ENCODE measurements at places on chromosomes 12 and 14.
A peak's percentile ranks its signal among the peaks of the same experiment; 100 is the strongest.

DNA sequence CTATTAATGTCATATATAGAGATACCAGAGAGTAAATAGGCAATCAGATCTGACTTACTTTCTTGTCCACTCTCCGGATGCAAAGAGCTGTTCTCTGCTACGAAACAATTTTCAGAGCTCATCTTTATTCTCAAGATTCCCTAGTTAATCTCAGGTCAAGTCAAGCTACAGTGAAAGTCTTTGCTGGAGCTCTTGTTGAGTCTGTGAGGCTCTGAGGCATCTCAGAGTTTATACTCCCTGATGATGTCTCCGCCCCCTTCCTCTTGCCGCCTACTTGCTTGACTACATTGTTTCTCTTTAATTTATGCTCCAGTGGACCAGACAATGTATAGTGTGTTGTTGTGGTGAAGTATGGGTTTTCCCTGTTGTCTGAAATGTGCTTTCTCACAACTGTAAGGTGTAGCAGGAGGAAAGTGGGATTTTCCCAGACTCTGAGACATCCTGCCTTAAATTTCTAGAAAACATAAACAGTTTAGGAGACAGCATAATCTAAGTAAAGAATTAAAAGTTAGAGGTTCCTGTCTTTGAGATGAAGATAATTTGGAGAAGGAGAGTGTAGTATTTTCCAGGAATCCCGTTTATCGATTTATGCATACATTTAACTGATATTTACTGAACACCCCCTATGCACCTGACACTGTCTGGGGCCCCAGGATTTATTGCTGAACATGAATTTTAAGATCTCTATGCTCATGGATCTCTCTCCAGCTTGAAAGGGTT lies at the start of gene CD69:
TSS of gene CD69 (minus strand) at position 203 of the 720 bp plus-strand sequence. CDS start at position 122, 81 bp downstream.
- peak; percentile 90 for DNase-seq

GRCh38 chr14:95741038-95741490 lies 27.1 kb upstream of the TCL1A start:
- no peak for DNase-seq

- DNase-seq = no peak
Observed at GRCh38 chr14:59308673-59309072, 120.2 kb downstream of the DAAM1 start.

DNA sequence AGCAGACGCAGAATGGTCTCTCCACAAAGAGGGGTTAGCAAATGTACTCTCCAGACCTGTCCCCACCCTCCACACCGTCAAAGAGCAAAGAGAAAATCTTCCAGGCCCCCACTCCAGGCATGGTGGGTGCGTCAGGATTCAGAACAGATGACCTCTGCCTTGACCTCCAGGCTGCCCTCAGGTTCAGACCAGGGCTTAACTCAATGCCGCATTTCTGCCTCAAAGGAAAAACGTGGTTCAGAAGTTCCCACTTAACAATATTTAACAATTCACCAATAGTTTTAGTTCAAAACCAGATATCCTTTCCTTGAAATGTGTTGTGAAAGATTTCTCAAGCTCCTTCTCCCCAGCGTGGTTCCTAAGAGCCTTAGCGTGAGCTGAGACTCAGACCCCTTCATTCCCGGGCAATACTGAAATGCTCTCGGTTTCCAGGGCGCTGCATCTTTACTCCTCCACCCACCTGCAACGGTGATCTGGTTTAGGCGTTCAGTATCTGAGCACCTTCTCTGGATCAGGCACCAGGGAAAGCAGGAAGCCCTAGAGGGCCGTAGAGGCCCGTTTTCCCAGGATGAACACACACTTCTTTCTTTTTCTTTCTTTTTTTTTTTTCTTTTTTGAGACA lies 22.9 kb downstream of the HSP90AA1 start:
- DNase-seq = no peak

GRCh38 chr14:100443603-100444002 lies 120.5 kb downstream of the SLC25A47 start:
- no peak for DNase-seq

- peak; percentile 75 for DNase-seq
Observed at GRCh38 chr12:53324113-53324778, 2.8 kb upstream of the AAAS start.

DNA sequence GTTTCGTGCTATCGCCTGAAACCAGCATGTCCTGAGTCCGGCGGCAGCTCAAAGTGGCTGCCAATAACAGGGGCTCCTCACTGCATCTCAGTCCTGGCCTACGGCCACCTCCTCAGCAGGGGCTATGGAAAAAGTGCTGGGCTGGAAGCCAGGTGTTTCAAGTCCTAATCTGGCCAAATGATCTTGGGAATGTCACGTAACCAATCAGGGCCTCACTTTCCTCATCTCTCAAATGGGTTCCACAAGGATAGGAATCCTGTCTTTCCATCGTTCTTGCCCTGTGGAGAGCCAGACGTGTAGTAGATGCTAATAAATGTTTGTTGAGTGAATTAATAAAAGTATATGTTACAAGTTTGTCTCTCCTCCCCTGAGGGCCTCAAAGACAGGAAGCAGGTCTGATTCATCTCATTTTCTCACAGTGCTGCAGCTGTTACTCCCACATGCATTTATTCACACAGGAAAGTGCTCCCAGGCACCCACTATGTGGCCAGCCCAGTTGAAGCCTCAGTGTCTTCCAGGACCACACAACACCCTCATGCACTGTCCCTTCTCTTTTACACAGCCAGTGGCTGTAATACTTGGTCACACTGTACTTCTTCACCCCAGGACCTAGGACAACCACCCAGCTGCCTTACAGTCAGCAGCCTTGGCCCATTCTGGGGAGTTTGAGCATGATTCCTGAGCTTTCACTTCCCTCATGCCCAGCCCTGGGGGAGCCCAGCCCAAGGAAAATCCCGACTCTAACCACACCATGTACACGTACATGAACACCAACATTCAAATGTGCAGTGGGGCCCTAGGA lies 5.0 kb downstream of the CMKLR1 start:
- DNase-seq = no peak

DNA sequence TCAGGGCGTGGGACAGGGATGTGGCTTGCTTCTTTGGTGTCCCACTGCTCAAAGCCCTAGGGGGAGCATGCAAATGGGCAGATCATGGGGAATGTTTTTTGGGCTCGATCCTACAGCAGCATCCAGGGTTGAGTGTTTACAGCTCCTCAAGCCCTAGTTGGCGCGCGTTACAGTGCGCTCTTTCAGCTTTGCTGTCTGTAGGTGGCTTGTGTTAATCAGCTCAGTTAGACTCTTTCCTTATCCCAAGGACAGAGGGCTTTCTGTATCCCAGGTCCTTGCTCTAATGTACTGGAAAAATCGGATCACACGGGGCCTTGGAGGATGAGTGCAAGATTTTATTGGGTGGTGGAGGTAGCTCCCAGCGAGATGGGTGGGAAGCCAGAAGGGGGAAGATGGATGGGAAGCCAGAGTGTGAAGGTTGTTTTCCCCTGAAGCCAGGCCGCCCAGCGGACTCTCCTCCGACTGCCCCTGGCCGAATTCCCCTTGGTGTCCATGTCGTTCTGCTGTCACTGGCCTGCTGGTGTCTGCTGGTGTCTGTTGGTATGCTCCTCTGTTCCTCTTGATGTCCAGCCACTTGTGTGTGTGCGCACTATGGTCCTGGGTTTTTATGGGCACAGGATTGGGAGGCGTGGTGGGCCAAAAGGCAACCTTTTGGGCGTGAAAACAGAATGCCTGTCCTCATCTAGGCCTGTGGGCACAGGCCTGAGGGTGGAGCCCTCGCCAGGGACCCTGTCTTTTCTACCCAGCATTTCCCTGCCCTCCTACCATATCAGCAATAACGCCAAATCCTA lies 10.7 kb upstream of the TXNRD1 start:
- DNase-seq = no peak

DNA sequence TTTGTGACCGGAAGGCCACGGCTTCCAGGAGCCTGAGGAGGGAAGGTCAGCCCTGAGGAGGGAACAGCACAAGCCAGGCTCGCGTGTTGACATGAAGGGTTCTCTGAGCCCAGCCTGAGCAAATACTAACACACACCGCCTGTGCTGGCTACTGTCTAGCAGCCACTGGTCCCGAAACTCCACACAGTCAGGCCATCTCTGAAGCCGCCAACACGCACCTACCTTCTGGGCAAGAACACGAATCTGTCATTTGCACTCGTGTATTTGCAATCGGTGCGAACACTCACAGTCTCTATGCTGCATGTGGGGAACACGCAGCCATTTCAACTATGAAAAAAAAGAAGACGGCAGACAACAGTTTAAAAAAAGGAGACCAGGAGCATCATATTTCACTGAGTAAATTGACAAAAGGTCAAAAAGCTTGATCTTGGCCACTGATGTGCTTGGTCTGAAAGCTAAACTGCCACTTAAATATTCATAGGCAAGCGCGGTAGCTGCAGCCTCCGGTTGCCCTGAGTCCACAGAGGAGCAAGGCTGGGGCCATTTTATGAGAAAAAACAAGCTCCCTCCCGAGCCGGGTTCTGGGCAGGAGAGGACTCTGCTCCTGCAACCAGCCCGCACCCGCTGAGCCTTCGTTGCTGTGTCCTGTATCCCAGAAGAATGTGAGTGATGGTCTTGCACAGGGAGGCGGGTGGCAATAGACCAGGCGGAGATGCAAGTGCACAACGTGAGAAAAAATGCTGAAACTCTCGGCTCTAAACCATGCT lies 57.8 kb downstream of the RIMBP2 start:
- no peak for DNase-seq

- no peak for DNase-seq
Observed at GRCh38 chr12:17829813-17830212, 260.2 kb downstream of the RERGL start.

GRCh38 chr12:96255077-96255476 lies 60.9 kb downstream of the ELK3 start:
- no peak for DNase-seq

DNA sequence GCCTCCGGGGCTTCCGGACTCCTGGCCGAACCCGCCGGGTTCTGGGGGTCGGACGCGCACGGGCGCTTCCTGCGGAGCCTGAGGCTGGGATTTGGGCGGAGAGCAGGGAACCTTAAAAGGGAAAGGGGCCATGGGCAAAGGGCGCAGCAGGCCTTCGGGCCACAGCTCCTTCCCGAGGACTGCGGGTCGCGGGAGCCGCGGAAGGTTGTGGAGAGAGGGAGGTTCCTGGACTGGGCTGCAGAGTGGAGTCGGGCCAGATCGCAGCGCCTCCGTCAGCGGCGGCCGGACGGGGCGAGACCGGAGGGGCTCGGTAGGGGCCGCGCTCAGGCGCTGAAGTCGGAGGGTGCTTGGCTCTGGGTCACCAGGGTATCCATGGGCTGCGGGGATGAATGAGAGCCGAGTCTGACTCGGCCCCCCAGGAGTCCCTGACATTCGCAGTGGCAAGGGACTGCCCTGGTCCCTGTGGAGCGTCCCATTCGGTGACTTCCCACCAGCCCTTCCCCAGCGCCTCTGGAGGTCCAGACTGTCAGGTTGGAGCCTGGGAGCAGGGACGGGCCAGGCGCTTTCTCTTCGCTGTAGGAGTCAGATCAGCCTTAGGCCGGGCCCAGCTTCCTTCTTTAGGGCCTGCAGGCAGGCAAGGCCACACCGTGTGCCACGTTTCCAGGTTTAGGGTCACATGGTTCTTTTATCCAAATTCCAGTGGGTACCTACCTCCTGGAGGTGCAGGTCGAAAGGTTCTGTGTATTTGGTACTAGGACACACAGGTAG lies 938 bp upstream of the SLC25A29 start:
- no peak for DNase-seq

DNA sequence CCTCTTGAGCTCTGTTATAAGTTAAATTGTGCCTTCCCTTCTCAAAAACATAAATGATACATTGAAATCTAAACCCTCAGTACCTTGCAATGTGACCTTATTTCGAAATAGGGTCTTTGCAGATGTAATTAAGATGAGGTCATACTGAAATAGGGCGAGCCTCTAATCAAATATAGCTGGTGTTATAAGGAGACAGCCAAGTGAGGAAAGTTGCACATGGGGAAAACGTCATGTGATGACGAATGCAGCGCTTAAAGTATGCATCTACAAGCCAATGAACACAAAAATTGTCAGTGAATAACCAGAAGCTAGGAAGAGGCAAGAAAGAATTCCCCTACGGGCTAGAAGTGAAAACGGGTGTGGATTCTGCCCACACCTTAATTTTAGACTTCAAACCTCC lies 305.2 kb upstream of the FOXG1 start:
- no peak for DNase-seq

- no peak for DNase-seq
Observed at GRCh38 chr12:3152892-3153291, 75.7 kb downstream of the TSPAN9 start.

- DNase-seq = no peak
Observed at GRCh38 chr14:24837280-24838046, 203.5 kb upstream of the GZMB start.

GRCh38 chr14:37142835-37143401 lies 29.5 kb downstream of the SLC25A21 start:
- no peak for DNase-seq

GRCh38 chr12:68497702-68498101 lies 113.0 kb upstream of the RAP1B start:
- DNase-seq = no peak

DNA sequence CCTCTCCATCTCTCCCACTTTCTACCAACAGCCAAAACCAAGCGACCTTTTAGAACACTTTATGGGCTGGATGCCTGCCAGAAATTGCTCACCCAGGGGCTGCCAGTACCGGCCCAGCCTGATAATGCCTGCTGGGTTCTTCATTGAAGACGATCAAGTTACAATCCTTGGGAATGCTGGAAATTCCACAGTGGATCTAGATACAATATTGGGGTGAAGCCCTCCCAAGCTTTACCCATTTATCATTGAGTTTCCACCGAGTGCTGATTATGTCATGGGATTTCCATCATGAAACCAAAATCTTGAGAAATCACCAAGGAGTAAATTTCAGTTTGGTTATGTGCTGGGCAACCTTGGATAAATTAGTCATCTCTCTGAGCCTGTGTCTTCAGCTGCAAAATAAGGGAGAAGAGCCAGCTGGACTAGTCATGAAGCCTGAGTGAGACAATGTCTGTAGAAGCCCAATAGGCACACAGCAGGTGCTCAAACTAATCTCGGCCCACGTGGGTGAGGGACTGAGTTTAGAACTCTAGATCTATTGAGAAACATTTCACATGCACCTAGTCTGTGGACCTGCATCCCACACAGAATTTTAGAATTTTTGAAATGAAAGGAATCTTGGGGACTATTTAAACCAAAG lies 75.5 kb upstream of the CLMN start:
- DNase-seq = no peak

GRCh38 chr12:21972055-21972454 lies 30.8 kb upstream of the ABCC9 start:
- no peak for DNase-seq

GRCh38 chr14:104359969-104360442 lies 219.6 kb upstream of the C14orf180 start:
- no peak for DNase-seq

Data from naive B cell (primary cell).